ENCODE measurements at places on chromosomes 1 and 21.

GRCh38 chr1:9651565-9652378 lies at the start of gene PIK3CD:
TSS of gene PIK3CD (plus strand) at chr1:9651731. CDS start at chr1:9710456, 58,725 bp downstream.
- DNase-seq, result no peak
- no peak within 1 kb of the TSS for H3K27ac ChIP-seq
- peaks cover 7% of the 10 kb centered on the region for H3K4me1 ChIP-seq
- H3K27me3 ChIP-seq, result peaks cover 33% of the 10 kb centered on the region
- no peaks in the 10 kb centered on the region for H3K36me3 ChIP-seq

DNA sequence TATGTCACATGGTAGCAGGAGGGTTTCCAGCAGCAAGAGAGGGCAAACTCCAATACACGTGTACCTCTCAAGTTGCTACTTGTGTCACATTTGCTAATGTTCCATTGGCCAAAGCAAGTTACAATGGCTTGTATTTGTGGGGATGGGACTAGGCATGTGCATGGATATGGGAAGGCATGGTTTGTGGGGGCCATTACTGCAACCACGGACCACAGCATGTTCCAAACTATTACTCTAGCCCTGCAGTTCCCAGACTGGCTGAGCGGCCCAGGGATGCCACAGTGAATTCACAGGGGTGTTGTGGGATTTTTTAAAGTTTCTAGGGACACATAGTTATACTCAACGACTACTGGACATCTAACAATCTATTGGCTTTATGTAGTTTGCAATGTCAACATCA lies 133.1 kb downstream of the GIPC2 start:
- no peak overlapping the region for H3K27ac ChIP-seq
- H3K4me3 ChIP-seq, result no peak overlapping the region
- no peaks in the 10 kb centered on the region for H3K36me3 ChIP-seq
- no peaks in the 10 kb centered on the region for H3K4me1 ChIP-seq

- no peaks in the 10 kb centered on the region for H3K27me3 ChIP-seq
- H3K4me3 ChIP-seq, result no peak overlapping the region
- DNase-seq, result no peak
- H3K36me3 ChIP-seq, result no peaks in the 10 kb centered on the region
- H3K4me1 ChIP-seq, result no peaks in the 10 kb centered on the region
Measured at GRCh38 chr1:159296706-159297375, 5.3 kb upstream of the FCER1A start.

DNA sequence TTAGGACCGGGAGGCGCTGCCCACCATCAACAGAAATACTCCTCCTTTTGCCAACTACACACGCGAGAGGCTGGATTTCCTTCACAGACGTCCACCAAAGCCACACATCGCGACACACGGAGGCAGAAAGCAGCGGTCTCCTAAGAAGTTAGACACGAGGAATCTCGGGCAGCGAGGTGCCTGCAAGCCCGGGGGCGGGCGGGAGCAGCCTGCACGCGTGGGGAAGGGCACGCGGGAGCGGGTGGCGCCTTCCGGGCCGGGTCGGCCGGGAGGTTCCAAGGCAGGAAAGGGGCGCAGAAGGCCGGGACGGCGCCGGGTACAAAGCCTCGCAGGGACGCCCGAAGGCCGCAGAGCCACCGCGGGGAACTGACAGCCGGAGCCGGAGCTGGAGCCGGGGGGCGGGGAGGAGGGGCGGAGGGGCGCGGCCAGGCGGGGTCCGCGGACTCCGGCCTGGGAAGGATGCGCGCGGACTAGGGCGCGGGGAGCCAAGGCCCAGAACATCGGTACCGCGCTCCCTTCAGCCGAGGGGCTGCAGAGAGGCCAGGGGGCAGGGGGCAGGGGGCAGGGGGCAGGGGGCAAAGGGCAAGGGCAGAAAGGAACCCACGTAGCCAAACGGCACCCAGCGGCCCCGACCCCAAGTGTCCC lies 722 bp downstream of the NPHP4 start:
- no peaks in the 10 kb centered on the region for H3K27me3 ChIP-seq
- DNase-seq, result peak; percentile 33
- no peaks in the 10 kb centered on the region for H3K36me3 ChIP-seq
- H3K4me1 ChIP-seq, result peaks cover 10% of the 10 kb centered on the region
- H3K27ac ChIP-seq, result peak overlapping the region; percentile 82

GRCh38 chr1:2933431-2934155 lies 87.7 kb upstream of the ACTRT2 start:
- H3K27ac ChIP-seq, result no peak overlapping the region
- H3K4me3 ChIP-seq, result no peak overlapping the region
- H3K36me3 ChIP-seq, result no peaks in the 10 kb centered on the region
- H3K27me3 ChIP-seq, result no peaks in the 10 kb centered on the region
- DNase-seq, result no peak

GRCh38 chr1:31799895-31800673 lies 15.7 kb downstream of the SPOCD1 start:
- H3K36me3 ChIP-seq, result no peaks in the 10 kb centered on the region
- no peak overlapping the region for H3K4me3 ChIP-seq
- H3K27ac ChIP-seq, result no peak overlapping the region
- no peaks in the 10 kb centered on the region for H3K27me3 ChIP-seq
- no peak for DNase-seq

- H3K4me3 ChIP-seq, result no peak overlapping the region
- DNase-seq, result no peak
- H3K4me1 ChIP-seq, result no peaks in the 10 kb centered on the region
- H3K27me3 ChIP-seq, result peaks cover 10% of the 10 kb centered on the region
- H3K36me3 ChIP-seq, result no peaks in the 10 kb centered on the region
- no peak overlapping the region for H3K27ac ChIP-seq
Measured at GRCh38 chr1:39922251-39922688, 20.6 kb upstream of the MYCL start.

DNA sequence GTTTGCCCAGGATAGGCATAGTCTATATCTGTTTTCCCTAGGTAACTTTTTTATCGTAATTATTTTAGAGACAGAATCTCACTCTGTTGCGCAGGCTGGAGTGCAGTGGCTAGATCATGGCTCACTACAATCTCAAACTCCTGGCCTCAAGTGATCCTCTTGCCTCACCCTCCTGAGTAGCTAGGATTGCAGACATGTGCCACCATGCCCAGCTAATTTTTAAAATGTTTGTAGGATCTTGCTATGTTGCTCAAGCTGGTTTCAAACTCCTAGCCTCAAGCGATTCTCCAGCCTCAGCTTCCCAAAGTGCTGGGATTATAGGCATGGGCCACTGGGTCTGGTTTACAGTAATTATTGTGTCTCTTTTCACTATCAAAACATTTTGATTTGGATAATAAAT lies 58.6 kb upstream of the SOX13 start:
- no peaks in the 10 kb centered on the region for H3K36me3 ChIP-seq
- H3K4me3 ChIP-seq, result no peak overlapping the region
- DNase-seq, result no peak
- H3K27ac ChIP-seq, result no peak overlapping the region
- H3K27me3 ChIP-seq, result peaks cover 15% of the 10 kb centered on the region

DNA sequence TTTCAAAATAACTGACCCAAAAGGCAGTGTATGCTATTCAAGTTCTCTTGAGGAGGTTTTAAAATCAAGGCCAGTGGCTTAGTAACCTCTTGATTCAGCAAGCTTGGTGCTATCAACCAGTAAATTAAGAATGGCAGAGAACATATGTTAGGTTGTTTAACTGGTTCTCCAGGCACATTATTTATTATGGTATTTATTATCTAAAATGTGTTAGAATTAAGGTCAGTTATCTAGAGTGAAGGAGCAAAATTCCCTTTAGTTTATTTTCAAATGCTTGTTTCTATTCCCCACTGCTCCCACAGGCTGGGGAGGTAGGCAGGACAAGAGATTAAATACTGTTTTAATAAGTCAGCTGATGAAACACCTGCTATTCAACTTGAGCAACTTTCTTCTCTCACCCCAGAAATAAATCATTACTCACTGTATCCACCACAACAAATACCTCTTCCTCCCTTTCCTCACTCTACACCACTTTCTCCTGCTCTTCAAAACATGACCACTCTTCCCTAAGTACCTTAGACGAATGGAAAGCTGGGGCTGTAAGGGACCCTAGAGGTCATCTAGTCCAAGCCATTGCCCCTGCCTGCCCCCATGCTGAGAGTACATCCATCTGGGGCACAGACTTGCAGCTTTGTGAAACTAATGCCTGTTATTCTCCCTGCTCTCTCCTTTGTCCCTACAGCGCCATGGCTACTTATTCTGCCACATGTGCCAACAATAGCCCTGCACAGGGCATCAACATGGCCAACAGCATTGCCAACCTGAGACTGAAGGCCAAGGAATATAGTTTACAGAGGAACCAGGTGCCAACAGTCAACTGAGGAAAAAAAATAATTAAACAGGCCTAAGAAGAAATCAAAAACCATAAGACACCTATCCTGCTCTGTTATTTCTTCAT lies 71.7 kb downstream of the PRRX1 start:
- H3K4me1 ChIP-seq, result no peaks in the 10 kb centered on the region
- no peak for DNase-seq
- no peak overlapping the region for H3K27ac ChIP-seq
- no peak overlapping the region for H3K4me3 ChIP-seq
- H3K27me3 ChIP-seq, result no peaks in the 10 kb centered on the region
- H3K36me3 ChIP-seq, result no peaks in the 10 kb centered on the region

GRCh38 chr1:37234941-37235418 lies 200.7 kb upstream of the GRIK3 start:
- no peak for DNase-seq
- no peak overlapping the region for H3K4me3 ChIP-seq
- H3K27me3 ChIP-seq, result no peaks in the 10 kb centered on the region
- H3K36me3 ChIP-seq, result no peaks in the 10 kb centered on the region
- H3K27ac ChIP-seq, result no peak overlapping the region

DNA sequence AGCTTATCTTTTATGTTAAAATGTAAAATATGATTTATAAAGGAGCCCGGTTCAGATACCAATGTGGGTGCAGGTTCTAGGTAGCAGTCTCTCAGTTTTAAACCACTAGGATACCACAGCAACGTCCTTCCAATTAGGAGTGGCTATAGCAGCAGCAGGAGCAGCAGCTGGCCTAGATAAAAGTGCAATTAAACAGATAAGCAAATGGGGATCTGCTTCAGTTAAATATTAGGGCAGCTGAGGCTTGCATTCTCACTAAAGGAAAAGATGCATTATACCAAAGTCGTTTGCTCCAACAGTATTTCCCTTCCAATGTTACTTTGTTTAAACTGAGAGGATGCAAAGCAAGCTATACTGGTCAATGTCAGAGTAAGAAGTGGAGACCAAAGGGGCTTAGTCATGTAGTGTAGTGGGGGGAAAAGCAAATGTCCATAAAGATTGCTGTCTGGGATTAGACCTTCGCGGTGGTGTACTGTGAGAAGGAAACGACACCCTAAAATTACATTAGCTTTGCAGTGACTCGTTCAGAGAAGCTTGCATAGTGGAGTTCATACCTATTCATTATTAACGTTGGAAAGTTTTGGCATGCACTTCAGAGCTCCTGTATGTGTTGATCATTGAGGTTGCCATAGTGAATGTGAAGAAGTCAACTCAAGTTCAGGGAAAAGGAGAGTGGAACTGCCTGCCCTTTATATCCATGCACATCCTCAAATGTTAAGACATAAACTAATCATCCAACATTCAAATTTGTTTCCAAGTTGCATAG lies 272.2 kb downstream of the VAV3 start:
- no peak overlapping the region for H3K4me3 ChIP-seq
- H3K4me1 ChIP-seq, result no peaks in the 10 kb centered on the region

DNA sequence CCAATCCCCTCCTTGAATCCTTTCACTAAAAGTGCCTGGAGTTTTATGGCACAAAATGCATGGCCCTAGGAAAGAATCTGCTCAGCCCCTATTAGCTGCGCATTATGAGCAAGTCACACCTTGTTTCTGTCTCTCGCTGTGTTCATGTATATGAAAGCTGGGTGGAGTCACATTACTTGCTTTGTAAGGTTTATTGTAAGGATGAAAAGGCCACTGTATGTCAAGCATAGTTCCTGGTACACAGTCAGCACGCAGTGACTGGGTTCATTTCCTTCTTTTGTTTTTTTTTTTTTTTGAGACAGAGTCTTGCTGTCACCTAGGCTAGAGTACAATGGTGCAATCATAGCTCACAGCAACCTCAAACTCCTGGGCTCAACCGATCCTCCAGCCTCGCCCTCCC lies 6.7 kb upstream of the SLC9A1 start:
- peak; percentile 38 for DNase-seq
- H3K27me3 ChIP-seq, result no peaks in the 10 kb centered on the region

DNA sequence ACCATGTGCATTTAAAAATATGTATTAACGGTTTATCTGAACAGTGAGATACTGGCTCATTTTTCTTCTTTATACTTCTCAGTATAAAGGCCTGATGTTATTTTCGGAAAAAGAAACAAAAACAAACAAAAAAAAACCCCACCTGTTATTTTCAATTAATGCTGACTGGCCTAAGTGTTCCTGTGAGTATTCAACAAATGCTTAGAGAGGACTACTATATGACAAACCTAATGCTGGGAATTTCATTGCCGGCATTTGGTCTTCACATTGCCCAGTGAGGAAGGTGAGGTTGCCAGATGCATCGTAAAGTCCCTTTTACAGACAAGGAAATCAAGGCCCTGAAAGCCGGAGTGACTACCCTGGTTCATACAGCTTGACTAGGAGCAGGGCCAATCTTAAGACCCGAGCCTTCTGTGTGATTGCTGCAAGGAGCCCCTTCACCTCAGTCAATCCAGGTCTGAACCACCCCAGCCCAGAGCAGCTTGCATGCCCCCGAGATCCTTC lies 599 bp downstream of the MRPL24 start:
- peaks cover 13% of the 10 kb centered on the region for H3K4me1 ChIP-seq
- H3K4me3 ChIP-seq, result peak overlapping the region; percentile 59
- peak overlapping the region; percentile 7 for H3K27ac ChIP-seq

DNA sequence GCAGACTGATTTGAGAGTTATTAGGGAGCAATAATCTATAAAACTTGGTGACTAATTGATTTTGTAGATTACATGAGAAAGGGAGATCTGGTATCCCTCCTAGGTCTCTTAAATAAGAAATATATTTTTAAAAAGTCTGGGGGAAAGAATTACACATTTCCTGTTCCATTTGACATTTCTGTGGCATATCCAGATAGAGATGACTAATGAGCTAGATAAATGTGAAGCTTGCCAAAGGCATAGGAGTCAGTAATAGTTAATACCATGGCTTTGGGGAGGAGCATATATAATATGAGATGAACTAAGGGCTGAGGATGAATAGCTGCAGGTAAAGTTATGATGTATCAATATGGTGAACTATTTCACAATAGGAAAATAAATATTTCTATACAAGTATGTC lies 663.7 kb downstream of the PTPRC start:
- peak; percentile 85 for DNase-seq
- H3K27ac ChIP-seq, result peak overlapping the region; percentile 61
- peaks cover 37% of the 10 kb centered on the region for H3K4me1 ChIP-seq
- no peak overlapping the region for H3K4me3 ChIP-seq

GRCh38 chr1:28144203-28145135 lies 32.0 kb downstream of the PTAFR start:
- H3K27me3 ChIP-seq, result no peaks in the 10 kb centered on the region
- no peak overlapping the region for H3K27ac ChIP-seq
- DNase-seq, result no peak
- no peaks in the 10 kb centered on the region for H3K36me3 ChIP-seq
- no peak overlapping the region for H3K4me3 ChIP-seq

- H3K4me1 ChIP-seq, result no peaks in the 10 kb centered on the region
- H3K4me3 ChIP-seq, result no peak overlapping the region
- no peak for DNase-seq
- no peaks in the 10 kb centered on the region for H3K36me3 ChIP-seq
- H3K27ac ChIP-seq, result no peak overlapping the region
Measured at GRCh38 chr1:110195196-110195595, 14.9 kb upstream of the KCNC4 start.

All from endothelial cell of umbilical vein (primary cell).